Fibroblast of the aortic adventitia (primary cell): ENCODE measurements at places on chromosomes 1 and 21.
A peak's percentile ranks its signal among the peaks of the same experiment; 100 is the strongest.

- DNase-seq, result no peak
Measured at GRCh38 chr1:187870552-187870951, 1041.8 kb downstream of the PLA2G4A start.

GRCh38 chr1:184824691-184825323 is 70.1 kb upstream of the EDEM3 start:
- no peak for DNase-seq

DNA sequence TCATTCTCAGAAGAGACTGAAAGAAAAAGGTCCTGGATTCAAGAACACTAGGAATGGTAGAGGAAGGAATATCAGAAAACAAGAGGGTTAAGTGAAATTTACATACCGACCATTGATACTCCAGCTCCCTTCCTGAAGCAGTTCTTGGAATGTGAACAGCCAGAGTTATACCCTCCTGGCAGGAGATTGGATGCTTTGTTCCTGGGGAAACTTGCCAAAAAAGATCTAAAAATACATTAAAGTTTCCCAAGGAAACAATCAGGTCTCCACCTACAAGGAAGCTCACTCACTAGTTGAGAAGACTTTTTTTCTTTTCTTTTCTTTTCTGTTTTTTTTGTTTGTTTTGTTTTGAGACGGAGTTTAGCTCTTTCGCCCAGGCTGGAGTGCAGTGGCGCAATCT is 91.1 kb downstream of the HLX start:
- peak; percentile 70 for DNase-seq

DNA sequence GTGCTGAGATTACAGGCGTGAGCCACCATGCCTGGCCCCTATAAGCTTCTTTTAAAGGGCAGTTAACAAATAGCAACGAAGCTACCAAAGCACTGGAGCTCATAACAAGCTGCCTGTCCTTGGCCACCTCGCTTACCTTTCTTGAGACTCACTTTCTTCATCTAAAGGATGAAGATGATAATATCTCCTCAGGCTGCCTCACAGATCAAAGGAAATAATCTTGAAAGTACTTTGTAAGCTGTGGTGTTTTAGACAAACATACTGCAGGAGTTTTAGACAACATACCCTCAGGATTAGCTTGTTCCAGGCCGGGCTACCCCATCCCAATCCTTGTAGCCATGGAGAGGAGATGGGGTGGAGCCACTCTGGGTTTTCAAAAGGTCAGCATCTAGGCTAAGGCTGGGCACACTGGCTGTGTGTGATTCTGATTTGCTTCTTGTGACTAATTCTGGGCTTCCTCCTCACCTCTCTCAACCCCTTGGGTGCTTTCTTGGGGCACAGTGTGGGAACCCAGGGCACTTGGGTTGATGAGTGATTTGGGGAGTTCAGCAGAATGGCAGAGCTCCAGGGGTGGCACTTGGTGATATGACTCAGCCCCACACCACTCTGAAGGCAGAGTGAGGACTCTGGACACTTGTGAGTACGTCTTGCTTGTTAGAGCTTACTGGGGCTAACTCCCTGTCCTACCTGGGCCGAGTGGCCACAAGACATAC is 5.2 kb downstream of the GPR25 start:
- no peak for DNase-seq

- DNase-seq, result no peak
Measured at GRCh38 chr1:38433084-38433722, 386.6 kb upstream of the POU3F1 start.

GRCh38 chr1:228100822-228101613 is 2.1 kb downstream of the C1orf35 start:
- DNase-seq, result no peak
